Omental fat pad (tissue), 4 donors: ENCODE measurements at places on chromosomes 4 and X.

DNA sequence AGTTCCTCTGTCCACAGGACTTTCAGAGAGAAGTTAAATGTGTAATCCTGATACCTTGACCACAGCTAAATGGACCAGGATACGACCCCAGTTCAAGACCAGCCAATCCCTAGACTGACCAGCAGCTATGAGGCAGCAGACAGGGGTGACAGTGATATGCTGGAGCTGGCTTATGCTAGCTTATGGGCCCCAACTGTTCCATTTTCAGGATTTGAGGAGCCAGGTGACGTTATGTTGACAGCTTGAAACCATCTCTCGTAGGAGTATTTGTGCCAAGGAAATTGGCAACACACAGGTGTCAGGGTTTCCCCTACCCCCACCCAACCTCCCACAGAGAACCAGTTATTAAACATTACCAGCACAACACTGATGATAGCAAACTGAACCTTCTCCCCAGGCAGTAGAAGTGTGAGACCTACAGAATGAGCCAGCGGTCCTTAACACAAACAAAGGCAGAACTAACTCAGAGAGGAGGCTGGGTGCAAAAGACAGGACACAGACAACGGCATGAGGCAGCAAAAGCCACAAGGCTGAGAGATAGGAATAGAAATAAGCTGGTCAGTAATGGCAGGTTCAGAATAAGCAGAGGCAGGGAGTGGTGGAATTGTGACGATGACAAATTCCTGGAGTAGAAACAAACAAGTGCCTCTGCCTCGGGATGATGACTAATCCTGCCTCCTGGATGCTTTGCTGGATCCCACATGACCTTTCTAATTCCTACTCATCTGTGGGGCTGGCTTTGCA, 85.6 kb upstream of the CPEB2 start:
- DNase-seq: no peak

- DNase-seq: no peak
Observed at GRCh38 chr4:144295286-144295995, 154.9 kb upstream of the GYPA start.

DNA sequence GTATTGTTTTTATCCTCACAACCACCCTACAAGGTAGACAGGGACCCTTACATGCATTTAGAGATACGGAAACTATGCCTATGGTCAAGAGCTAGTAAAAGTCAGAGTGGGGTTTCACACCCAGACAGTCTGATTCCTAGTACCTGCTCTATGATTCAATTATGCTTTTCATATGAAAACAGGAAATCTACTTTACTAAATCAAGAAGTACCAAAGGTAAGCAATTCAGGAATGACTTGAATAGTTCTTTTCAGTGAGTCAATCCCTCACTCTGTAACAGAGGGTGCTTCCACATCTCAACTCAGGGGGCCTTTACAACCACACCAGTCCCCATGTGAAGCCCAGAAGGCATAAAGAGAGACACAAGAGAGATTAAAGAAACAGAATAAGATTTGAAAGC, 191.4 kb downstream of the PPP3CA start:
- no peak for DNase-seq

DNA sequence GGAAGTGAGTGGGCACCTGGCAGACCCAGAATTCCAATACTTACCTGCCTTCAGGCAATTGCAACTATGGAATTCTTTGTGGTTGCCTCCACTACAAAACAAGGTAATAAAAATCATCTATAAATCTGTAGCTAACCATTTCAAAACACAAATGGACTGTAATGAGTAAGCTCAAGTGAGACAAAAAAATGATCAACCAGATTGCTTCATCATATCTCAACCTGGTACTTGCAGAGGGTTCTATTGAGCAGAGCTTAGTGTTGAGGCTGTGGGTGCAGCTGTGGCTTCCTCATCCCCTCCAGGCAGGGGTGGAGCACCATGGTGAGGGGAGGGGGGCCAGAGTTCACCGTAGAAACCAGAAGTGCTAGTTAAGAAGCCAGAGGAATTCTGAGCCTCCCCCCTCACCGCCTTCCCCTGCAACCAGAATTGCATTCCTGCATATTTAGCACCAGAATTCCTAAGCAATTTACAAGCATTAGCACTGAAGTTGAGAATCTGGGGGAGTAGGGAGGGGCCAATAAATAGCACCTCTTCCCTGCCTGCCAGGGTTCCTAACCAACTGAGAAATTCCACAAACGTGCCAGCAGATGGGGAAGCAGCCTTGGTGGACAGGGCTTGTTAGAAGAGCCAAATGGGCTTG, 11.5 kb downstream of the CTAG1A start:
- no peak for DNase-seq

DNA sequence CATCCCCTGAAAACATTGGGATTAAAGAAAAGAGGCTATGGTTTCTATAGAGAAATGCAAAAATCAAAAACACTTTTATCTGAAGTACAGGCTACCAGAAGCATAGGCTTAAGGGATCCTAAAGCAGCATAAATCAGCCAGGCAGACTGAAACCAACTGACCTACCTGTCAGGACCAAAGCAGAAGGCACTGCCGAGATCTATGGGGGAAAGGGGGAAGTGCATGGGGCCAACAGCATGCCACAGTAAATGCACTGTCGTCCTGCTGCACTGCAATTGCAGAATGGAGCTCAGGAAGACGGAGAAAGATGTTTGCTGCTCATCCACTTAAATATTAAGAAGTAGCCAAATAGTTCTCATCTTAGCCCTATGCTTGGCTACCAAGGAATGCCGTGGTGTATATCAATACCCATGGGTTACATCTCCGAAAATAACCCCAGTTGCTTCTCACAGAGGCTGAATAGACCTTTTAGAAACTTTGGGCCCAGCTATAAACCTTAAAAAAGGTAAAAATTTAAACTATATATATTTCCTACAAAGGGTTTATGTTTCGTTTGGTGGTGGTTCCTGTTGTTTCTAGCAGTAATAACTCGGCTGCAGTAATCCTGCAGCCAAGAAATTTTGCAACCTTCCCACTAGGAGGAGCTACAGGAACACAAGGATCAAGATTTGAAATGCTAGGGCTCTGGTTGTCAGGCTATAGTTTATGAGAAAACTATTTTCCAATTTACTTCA, 312.2 kb upstream of the DIAPH2 start:
- DNase-seq: no peak

GRCh38 chrX:155215443-155216178, 649 bp upstream of the VBP1 start:
- no peak for DNase-seq
